ENCODE measurements at places on chromosomes 3 and 15. TPM values are rescaled to one million over a fixed set of nuclear protein-coding genes. Genes with fewer than 3 reads are reported as not detected.
A peak's percentile ranks its signal among the peaks of the same experiment; 100 is the strongest.

The NAA80 gene
- 12.9 TPM for total RNA-seq

DNA sequence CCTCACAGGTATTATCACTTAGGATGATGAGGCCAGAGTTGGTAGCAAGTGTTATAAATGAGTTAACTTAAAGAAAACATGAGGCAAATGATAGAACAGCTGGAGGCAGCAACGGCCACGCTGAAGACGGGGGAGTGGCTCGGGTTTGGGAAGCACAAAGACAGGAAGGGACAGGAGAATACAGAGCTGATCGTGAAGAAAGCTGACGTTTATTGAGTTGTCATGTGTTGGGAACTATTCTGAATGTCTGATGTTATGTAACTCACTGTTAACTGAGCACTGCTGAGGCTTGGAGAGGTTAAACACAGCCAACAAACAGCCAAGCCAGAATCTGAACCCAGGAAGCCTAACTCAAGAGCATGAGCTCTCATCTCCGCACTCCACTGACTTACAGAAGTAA, 42.3 kb downstream of the FGD5 start:
- H3K27me3 ChIP-seq = peaks cover 31% of the 10 kb centered on the region
- H3K27ac ChIP-seq = no peak overlapping the region
- no peak for DNase-seq
- H3K36me3 ChIP-seq = no peaks in the 10 kb centered on the region
- H3K4me1 ChIP-seq = peaks cover 3% of the 10 kb centered on the region

The SELENOK gene
- total RNA-seq = 47.1 TPM

The KLHL6 gene
- not detected for total RNA-seq

- no peak overlapping the region for H3K4me3 ChIP-seq
- no peaks in the 10 kb centered on the region for H3K4me1 ChIP-seq
- no peak for DNase-seq
These were observed 250.6 kb downstream of the MBNL1 start for GRCh38 chr3:152519376-152519775.

DNA sequence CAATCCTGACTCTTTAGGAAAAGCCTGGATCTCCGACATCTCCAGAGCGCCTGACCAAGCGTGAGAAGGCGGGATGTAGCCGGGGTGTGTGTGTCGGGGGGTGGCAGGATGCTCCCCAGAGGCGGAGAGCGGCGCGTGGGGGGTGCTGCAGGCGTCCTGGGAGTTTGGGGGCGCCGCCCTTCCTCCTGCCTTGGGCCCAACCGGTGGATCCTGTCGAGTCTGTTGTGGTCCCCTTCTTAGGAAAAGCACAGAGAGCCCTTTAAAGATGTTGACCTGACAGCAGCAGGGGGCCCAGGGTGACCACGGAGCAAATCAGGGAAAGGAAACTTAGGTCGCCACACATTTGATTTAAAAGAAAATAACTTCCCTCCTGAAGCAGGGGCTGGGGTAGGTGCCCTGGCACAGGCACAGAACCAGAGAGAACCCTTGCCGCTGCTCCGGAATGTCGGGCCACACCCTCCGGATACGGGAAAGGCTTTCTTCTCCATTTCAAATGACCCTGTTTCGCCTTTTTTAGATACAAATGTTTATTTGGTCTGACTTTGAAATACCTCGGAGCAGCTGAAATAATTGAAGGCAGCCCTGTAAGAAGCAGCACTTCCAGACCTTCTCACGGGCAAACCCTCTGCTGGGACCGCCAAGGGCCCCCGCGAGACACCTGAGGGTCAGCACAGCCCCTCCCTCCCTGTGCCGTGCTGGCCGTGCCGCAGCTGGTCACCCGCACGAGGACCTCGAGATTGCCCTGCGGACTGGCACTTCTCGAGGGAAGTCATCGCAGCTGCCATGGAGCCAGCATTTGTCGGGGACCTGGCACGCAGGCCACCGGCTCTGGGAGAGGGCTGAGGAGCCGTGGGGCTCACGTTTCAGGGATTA, 102.9 kb upstream of the KLF13 start:
- peaks cover 15% of the 10 kb centered on the region for H3K27me3 ChIP-seq
- no peak overlapping the region for H3K27ac ChIP-seq
- peaks cover 14% of the 10 kb centered on the region for H3K4me1 ChIP-seq
- H3K4me3 ChIP-seq = no peak overlapping the region

The DUOXA2 gene
- 0.17 TPM for total RNA-seq

DNA sequence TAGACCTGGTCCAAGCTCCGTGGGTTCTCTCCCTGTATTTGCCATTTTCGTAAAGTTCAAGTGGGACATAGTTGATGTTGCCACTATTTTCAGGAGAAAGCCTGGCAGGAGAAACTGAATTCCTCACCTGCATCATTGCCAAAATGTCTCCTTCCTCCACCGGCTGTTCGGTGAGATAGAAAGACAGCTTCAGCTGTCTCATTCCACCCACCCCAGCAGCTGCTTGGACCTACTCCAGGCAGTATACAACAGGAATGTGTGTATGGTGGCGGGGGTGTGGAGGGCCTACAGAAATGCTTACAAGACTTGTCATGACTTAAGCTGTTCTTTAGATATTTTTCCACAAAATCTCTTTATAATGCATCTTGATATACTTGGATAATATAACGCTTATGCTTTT, 132.7 kb upstream of the RAP2B start:
- no peak for DNase-seq
- H3K27ac ChIP-seq = no peak overlapping the region
- H3K27me3 ChIP-seq = peaks cover 2% of the 10 kb centered on the region
- no peak overlapping the region for H3K4me3 ChIP-seq
- H3K36me3 ChIP-seq = no peaks in the 10 kb centered on the region

GRCh38 chr3:31713816-31714215, 181.1 kb downstream of the STT3B start:
- H3K4me1 ChIP-seq = no peaks in the 10 kb centered on the region
- peaks cover 12% of the 10 kb centered on the region for H3K36me3 ChIP-seq
- no peak overlapping the region for H3K4me3 ChIP-seq
- no peaks in the 10 kb centered on the region for H3K27me3 ChIP-seq
- no peak overlapping the region for H3K27ac ChIP-seq
- no peak for DNase-seq

- H3K36me3 ChIP-seq = peaks cover 3% of the 10 kb centered on the region
- no peak overlapping the region for H3K4me3 ChIP-seq
- no peak for DNase-seq
- peak overlapping the region; percentile 31 for H3K27ac ChIP-seq
- H3K4me1 ChIP-seq = peaks cover 35% of the 10 kb centered on the region
- H3K27me3 ChIP-seq = no peaks in the 10 kb centered on the region
These were observed 27.3 kb downstream of the LIPC start for GRCh38 chr15:58459045-58459444.

DNA sequence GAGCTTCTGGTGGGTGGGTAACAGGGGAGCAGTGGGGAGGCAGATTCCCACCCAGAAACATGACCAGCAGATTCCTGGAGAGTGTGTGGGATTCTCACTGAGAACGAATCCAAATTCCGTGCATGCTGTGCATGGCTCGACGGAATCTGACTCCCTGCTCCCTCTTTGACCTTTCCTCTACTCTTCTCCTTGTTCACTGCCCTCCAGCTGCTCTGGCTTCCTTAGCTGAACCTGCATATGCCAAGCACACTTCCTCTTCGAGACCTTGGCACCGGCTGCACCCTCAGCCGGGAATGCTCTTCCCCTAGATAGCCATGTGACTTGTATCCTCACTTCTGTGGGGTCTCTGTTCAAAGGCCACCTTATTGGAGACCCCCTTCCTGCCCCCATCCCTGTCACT, 6.3 kb downstream of the INSYN1 start:
- no peak overlapping the region for H3K4me3 ChIP-seq
- peaks cover 41% of the 10 kb centered on the region for H3K27me3 ChIP-seq
- DNase-seq = no peak
- peaks cover 17% of the 10 kb centered on the region for H3K4me1 ChIP-seq
- H3K36me3 ChIP-seq = no peaks in the 10 kb centered on the region

- no peak for DNase-seq
- H3K27me3 ChIP-seq = peaks cover 3% of the 10 kb centered on the region
- no peaks in the 10 kb centered on the region for H3K36me3 ChIP-seq
- H3K4me3 ChIP-seq = no peak overlapping the region
- H3K27ac ChIP-seq = no peak overlapping the region
These were observed 38.9 kb upstream of the CLRN1 start for GRCh38 chr3:151011427-151011826.

DNA sequence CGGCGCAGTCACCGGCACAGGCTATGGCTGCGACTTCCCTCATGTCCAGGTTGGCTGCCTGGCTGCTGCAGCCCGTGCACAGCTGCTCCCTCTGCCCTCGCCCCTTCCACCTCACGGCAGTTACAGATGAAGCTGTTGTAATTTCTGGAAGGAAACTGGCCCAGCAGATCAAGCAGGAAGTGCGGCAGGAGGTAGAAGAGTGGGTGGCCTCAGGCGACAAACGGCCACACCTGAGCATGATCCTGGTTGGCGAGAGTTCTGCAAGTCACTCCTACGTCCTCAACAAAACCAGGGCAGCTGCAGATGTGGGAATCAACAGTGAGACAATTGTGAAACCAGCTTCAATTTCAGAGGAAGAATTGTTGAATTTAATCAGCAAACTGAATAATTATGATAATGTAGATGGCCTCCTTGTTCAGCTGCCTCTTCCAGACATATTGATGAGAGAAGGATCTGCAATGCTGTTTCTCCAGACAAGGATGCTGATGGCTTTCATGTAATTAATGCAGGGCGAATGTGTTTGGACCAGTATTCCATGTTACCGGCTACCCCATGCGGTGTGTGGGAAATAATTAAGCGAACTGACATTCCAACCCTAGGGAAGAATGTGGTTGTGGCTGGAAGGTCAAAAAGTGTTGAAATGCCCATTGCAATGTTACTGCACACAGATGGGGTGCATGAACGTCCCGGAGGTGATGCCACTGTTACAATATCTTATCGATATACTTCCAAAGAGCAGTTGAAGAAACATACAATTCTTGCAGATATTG, 13.2 kb upstream of the GNB4 start:
- peaks cover 4% of the 10 kb centered on the region for H3K27me3 ChIP-seq
- H3K4me3 ChIP-seq = peak overlapping the region; percentile 58
- H3K27ac ChIP-seq = peak overlapping the region; percentile 91
- no peaks in the 10 kb centered on the region for H3K36me3 ChIP-seq
- DNase-seq = no peak
- H3K4me1 ChIP-seq = peaks cover 7% of the 10 kb centered on the region

DNA sequence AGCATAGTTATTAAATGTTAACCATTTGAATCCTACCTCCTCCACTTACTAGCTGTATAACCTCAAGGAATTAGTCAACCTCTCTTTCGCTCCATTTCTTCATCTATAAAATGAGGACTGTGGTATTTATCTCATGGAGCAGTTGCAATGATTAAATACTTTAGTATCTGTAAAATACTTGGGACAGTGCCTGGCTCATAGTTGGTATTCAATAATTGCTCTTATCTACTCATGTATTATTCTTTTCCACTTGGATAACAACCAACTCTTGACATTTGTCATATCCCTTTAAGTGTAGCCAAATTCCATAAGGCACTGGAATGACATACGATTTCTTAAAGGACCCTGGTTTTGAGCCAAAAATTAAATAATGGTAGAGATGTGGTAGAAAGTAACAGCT, 72.0 kb downstream of the FSIP1 start:
- H3K36me3 ChIP-seq = no peaks in the 10 kb centered on the region
- H3K27me3 ChIP-seq = no peaks in the 10 kb centered on the region

DNA sequence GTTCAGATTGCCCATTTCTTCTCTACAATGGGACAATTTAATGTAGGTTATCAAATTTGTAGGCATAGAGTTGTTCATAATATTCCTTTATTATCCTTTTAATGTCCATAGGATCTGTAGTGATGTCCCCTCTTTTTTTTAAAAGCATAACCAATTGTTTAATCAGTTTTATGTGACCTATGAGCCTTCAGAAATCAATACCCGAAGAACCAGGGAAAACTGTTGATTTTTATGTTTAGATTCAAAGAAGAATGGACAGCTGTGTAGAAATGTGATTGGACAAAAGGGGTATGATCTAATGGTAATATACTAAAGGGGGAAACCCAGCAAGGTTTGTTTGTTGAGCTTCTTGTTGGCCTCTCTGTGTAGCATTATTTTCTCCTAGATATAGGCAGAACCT, 39.5 kb downstream of the SUSD5 start:
- no peaks in the 10 kb centered on the region for H3K36me3 ChIP-seq
- no peak overlapping the region for H3K27ac ChIP-seq
- no peaks in the 10 kb centered on the region for H3K4me1 ChIP-seq
- no peaks in the 10 kb centered on the region for H3K27me3 ChIP-seq
- no peak overlapping the region for H3K4me3 ChIP-seq
- DNase-seq = no peak

DNA sequence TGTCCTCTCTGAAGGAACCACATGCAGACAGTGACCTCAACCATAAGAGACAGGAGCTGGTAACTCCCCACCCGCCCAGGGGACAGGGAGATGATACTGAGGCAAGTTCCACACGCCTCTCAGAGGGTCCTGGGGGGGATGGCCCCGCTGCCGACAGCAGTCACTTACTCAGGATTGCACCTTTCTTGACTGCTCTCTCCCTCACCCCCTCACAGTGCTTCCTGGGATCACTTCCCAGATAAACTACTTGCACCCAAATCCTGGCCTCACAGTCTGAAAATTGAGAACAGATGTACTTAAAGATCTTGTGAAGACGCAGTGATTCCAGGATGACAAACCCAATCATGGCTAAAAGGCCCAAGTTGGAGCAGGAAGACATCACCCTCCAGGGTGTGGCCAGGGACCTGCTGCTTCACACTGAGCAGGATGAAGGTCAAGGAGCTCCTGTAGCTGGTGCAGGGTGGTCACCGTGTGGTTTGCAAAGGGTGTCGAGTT, 207.6 kb downstream of the ADAMTS17 start:
- DNase-seq = no peak
- H3K4me3 ChIP-seq = no peak overlapping the region
- H3K36me3 ChIP-seq = peaks cover 19% of the 10 kb centered on the region
- peaks cover 8% of the 10 kb centered on the region for H3K4me1 ChIP-seq

GRCh38 chr3:161571951-161572350, 75.3 kb downstream of the OTOL1 start:
- no peak for DNase-seq
- H3K27ac ChIP-seq = no peak overlapping the region
- peaks cover 7% of the 10 kb centered on the region for H3K27me3 ChIP-seq
- H3K4me3 ChIP-seq = no peak overlapping the region
- peaks cover 4% of the 10 kb centered on the region for H3K4me1 ChIP-seq

DNA sequence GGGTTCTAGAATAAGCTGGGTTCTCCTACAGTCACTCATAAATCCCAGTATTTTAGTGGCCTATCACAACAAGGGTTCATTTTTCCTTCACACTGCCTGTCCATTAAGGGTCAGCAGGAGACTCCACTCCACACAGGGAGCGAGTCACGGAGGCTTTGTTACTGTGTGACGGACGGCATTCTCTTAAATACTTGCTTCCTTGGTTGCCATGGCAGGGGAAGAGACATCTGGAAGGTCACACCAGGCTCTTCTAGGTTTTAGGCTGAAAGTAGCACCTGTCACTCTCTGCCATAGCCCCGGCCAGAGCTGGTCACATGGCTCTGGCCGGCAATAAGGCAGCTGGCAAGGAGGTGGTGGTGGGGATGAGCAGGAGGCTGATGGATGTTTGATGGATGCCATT, 89.4 kb upstream of the ANKRD34C start:
- H3K4me1 ChIP-seq = peaks cover 8% of the 10 kb centered on the region
- no peak overlapping the region for H3K27ac ChIP-seq
- H3K4me3 ChIP-seq = no peak overlapping the region
- no peak for DNase-seq

All from type B pancreatic cell (in vitro differentiated cells).